Activated T-cell treated with anti-CD3 and anti-CD28 coated beads, Interleukin-2, amount 50 U/mL, for 48 hours (primary cell): ENCODE measurements at places on chromosomes 5 and 9.

DNA sequence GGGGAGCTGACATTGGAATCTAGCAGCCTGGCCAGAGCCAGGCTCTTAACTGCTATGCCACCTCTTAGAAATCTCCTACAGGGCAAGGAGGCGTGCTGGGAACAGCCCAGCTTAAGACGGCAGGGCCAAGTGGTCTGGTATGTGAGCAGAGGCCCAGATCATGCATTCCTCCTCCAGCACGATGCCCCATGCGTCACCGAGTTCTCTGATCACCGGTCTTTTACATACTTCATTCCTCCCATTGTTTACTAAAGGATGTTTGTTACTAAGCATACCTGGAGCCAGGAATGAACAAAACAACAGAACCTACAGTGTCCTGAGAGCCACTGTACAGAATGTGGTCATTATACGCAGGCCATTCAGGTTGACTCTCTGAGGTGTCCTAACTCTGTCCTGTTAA is 73.8 kb downstream of the TRIO start:
- DNase-seq, result no peak

- no peak for DNase-seq
Observed at GRCh38 chr9:83435301-83435700, 102.9 kb downstream of the FRMD3 start.

DNA sequence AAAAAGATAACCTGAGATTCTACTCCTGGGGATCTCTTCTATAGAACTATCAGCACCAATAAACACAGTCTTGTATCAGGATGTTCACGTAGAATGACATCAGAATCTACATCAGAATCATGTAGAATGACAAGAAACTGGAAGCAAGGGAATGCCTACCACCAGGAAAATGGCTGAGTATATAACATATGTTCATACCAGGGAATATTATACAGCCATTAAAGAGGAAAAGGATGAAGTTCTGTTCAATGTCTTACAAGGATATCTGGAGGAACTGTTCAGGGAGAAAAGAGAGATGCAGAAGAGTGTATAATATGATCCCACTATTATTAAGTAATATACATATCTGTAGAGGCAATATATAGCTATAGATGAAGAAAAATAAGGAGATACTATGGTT is 4.8 kb downstream of the ZBED3 start:
- DNase-seq, result no peak

DNA sequence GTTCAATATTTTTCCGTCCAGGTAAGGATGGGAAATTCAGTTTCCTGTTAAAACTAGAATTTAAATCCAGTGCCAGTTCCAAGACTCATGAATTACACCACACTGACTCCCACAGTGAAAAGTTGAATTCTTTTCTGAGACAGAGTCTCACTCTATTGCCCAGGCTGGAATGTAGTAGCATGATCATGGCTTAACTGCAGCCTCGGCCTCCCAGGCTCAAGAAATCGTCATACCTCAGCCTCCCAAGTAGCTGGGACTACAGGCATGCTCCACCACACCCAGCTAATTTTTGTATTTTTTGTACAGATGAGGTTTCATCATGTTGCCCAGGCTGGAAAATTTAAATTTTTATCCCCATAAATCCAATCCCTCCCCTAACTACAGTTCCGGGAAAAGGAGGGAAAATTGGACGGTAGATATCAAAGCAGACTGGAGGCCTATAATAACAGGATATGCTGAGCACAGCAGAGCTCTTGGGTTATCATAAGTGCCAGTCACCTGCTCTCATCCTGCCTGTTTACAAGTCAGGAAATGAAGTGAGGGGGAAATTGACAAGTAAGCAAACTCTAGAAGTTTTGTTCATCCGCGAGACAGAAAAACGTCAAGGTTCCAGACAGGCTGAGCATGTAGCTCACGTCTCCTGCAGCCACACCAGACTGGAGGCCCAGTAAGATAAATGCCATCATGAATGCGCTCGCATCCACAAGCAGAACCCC is 105.7 kb downstream of the UGCG start:
- DNase-seq, result no peak

DNA sequence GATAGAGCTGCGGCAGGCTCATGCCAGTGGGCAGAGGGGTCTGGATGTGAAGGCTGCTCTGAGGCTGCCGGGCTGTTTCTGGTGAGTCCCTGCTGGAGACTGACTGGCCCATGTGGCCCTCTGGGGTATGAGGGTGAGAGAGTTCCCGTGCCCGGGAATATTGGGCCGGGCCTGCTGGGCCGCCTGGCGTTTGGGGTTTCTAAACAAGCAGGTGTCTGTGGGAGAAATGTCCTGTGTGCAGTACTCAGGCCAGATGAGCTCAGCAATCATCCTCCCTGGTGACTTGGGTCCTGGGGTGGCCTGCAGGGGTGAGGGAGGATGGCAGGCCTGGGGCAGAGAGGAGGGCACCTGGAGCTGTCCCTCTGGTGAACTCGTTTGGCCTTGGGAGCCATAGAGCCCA is 74.9 kb downstream of the MACROH2A1 start:
- DNase-seq, result no peak

DNA sequence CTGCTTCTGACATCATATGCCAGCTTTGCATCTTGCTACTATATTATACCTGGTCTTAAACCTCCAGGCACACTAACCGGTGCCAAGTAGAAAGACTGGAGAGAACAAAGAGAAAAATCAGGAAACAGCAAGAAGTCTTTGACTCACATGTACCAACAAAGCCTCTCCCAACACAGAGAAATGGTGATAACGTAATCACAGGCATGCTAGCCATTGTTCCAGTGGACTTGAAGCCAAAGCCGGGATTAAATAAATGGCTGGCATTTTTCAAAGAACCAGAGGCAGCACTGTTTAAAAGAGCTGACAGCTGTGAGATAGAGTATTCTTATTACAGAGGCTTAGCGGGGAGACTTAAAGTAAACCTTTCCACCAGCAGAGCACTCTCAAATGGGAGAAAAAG is 148.4 kb upstream of the NFIL3 start:
- DNase-seq, result no peak

- no peak for DNase-seq
Observed at GRCh38 chr5:103589357-103589756, 26.8 kb upstream of the NUDT12 start.

GRCh38 chr5:164170814-164171213 is 665.4 kb downstream of the MAT2B start:
- DNase-seq, result no peak

DNA sequence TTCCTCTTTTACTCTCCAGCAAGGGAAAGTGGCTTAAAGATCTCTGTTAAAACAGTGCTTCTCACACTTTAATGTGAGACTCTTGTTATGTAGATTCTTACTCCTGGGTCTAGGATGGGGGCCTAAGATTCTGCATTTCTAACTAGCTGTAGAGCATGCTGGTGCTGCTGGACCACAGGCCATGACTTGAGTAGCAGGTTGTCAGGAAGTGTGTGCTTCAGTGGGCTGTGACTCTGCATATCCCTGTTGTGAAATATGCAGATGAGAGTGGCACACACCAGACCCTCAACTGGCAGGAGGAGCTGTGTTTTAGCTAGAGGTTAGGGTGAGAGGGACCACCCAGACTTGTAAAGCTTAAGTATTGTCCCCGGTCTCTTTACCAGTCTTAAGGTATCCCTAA is 191.1 kb upstream of the DMRT1 start:
- no peak for DNase-seq

DNA sequence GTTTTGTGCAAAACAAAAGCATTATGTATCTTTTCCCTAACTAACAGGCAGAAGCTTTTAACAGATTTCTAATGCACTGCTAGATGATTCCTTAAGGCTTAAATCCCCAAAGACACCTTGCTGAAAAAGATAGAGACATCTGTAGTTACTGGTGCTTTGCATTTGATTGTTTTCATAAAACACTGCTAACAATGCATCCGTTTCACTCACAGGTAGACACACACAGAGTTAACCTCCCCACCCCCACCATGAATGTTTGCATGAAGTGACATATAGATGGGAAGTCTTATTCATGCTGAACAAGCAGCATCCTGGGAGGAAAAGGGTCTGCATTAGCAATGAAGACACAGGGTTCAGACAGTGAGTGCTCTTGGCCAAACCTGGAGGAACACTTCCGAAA is 100.9 kb downstream of the ASTN2 start:
- no peak for DNase-seq

DNA sequence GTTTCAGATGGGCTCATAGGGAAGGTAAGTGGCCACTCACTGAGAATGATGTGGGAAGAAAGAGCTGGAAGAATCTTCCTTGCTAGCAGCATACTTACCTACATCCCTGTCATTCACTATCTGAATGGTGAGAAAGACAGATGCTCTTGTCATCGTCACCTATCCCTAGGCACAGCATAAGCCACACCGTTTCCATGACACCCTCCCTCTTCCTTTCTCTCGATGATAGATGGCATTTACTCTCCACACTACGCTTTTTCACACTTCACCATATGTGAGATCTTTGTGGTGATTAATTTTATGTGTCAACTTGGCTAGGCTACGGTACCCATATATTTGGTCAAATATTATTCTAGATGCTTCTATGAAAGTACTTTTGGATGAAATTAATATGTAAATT is 44.4 kb upstream of the FER start:
- no peak for DNase-seq

DNA sequence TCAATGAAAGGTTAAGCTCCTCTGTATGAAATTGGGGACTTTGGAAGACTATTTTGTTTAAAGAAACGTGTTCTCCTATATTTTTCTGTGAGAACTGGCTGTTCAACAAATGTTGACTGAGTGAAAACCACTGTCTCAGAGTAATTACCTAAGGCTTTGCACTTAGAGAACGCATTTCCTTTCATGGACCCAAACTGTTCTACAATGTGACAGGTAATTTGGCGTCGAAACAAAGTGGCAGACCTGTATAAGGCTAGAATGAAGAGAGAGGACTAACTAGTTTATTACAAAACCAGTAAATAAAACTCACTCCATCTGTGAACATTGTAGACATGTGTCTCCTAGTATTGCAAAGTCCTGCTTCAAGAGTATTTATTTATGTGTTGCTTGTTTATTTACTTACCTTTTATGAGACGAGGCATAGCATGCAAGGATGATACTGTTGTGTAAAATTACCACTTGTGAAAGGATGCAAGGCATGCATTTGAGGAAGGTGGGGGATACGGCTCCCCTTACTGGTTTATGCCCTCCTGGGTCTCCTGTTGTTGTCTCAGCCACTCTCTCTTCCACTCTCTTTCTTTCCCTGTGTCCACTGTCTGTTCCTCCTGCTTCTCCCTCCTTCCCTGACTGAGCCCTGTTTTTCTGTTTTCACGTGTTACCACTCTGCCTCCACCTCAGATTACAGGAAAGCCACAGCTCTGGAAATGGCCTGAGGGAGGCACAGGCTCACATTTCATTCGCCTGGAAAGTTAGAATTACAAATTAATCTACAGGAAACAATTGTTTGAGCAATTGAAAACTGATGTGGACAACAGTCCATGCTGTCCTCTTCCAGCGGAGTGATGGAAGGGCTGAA is 444.0 kb upstream of the ZNF608 start:
- no peak for DNase-seq

DNA sequence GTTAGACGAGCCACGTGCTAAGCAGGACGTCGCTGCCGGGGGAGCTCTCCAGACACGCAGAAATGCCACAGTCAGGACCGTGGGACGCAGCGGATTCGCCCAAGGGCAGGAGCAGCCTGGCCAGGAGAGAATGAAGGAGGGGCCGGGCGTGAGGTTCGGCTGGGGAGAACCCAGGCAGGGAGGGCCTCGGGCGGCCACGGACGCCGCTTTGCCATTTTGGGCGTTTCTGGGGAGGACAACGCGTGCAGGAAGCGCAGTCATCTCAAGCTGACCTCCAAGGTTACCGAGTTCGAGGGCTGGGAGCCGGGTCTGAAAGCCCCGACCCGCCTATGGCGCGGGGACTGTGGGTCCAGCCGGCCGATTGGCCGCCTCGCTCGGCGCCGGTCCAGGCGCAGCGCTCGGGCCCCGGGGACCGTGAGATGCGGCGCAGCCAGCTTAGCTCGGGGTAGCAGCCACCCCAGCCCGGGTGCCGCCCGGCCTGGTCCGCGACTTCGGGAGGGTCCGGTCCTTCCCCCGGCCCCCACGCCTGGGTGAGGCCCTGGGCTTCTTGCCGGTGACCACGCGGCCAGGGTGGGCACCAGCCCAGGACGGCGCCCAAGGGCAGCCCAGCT is 760 bp upstream of the MAN1B1 start:
- DNase-seq, result no peak

DNA sequence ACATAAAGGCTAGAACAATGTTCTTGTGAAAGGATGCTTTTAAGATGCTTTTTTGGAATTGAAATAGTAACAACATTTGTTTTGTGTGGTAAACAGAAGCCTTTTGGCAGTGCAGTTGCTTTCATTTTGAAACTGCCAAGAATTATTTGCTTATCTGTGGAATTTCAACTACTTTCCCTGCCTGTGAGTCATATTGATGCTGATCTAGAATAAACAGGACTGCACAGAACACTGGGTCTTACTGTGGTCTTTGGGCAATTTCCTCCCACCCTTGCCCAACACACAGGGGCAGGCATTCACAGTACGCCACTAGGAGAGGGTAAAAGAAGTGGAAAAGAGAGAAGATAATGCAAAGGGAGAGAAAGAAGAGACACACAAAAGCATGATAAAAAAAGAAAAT is 483.7 kb downstream of the ELAVL2 start:
- DNase-seq, result no peak

DNA sequence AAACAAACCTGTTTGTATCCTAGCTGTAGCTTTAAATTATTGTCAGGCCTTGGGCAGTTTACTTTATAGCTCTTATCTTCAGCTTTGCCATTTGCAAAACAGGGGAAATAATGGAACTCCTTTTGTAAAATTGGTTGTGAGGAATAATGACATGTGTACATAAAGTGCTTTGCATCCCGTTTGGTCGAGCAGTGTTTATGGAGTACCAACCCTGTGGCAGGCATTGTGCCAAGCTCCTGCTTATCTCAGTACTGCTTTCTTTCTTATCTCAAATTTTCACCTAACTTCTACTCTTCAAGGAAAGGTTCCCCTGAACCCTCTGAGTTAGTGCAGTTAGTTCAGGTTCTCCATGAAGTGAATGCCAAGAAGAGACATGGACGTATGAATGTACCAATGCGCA is 9.4 kb upstream of the TENT2 start:
- no peak for DNase-seq

DNA sequence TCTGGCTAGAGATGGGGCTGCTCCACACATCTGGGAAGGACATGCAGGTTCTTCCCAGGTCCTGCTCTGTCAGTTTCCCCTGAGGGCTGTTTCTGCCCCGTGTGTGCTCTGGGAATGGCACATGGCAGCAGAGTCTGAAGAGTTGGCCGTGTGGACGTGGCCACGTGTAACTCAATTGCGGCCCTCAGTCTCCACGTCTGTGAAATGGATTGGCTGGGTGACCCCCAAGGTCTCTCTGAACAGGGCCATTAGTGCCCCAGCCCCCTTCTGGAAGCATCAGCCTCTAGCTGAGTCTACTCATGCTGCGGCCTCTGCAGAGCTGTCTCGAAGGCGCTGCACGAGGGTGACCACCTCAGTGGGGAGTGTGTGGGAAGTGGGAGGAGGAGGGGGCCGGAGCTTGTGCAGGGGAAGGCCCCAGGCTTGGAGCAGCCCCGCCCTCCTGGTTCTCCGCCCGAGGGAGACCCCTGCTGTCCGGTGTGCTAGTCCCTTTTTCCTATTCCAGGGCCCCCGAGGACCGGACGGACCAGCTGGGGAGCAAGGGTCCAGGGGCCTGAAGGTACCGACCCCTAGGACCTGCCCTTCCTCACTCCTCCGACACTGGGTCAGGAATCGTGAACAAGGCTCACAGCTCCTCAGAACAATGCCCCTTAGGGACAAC is 58.9 kb upstream of the ORM1 start:
- no peak for DNase-seq

- peak; percentile 29 for DNase-seq
Observed at GRCh38 chr5:1246711-1247431, 21.7 kb downstream of the SLC6A18 start.

- DNase-seq, result no peak
Observed at GRCh38 chr9:98488571-98489312, 220.0 kb downstream of the GABBR2 start.
